ENCODE measurements at places on chromosomes 13 and 19.

DNA sequence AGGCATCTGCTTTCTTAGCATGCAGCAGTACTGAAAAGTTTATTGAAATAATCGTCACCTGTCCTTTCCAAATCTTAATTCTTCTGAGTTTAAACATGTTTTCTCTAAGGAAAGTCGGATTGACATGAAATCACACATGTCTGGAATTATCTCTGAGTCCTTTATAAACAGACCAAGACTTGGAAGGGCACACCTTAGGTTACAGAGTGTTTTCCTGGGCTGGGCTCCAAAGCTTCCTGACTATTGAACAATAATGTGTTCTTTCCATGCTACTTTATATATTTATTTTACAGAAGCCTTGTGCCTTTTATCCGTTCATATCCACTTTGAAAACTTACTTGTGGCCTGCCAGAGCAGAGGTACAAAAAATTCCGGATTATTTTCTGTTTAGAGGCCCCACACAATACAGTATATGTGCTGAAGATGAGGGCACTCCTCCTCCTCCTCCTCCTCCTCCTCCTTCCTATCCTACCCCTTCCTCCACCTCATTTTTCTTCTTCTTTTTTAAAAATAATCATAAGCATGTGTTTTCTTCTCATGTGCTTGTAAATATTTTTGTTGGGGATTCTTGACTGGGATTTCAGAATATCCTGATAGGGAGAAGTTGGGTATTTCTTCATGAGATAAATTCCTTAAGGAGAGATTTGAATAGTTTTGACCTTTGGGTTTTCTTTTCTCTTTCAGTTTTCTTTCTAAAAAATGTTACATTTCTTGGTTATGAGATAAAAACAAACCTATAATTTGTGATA, 52.3 kb downstream of the LRCH1 start:
- no peak for DNase-seq

DNA sequence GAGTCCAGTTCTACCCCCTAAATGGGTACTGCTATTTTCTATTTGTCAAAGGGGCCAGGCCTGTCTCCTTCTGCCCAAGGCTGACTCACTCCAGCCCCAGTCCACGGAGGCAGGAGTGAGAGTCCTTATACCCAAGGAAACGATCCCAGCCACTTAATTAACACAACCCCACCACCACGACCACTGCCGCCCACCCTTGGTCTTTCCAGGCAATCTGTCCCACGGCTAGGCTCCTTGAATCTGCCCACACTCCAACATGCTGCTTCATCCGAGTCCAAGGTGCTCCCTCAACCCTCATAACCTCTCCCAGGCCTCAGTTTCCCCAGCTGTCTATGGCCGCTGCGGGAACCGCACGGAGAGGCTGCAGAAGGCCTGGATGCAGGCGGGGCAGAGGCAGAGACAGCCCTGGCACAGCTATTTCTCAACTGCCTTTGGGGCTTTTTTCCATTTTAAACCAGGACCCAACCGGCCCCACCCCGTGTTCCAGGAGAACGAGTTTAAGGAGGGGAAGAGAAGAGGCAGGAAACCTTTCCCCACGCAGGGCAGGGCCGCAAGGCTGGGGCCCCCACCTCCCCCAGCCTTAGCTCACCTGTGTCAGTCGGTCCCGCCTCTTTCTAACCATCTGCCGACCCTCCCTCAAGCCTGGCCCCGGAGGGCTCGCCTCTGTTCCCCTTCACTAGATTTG, 746 bp downstream of the RAB3D start:
- no peak for DNase-seq

- DNase-seq, result no peak
These were observed 11.5 kb upstream of the CCDC97 start for GRCh38 chr19:41298348-41298964.

DNA sequence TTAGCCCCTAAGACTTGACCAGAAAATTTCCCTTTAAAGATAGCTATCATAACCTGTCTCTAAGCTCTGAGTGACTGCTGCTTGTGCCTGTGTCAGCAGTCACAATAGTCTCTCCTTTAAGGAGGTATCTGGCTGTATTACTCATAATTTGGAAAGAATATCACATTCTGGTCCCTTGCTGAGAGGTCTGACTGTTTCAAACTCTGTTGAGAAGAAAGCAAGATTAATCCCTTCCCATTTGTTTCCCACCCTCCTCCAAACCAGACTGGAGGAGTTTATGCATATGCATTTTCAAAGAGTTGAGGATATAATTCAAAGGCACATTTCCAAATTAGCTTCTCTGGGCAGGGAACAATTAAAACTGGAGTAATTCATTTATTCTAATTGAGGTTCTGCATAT, 2.3 kb downstream of the HTR2A start:
- DNase-seq, result no peak

DNA sequence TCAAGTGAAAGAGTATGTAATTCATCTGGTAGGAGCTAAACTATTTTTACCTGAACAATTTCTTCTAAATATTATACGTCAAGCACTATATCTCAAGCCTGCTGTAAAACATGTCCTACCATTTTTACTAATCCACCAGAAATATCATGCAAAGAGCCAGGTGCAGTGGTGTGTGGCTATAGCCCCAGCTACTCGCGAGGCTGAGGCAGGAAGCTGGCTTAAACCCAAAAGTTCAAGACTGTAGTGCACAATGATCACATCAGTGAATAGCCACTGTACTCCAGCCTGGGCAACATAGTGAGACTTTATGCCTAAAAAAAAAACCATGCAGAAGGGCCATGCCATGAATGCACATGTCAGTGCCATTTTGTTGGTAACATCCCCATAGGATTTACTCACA, 20.7 kb upstream of the CLN5 start:
- no peak for DNase-seq

GRCh38 chr19:29650772-29651387, 14.4 kb upstream of the PLEKHF1 start:
- DNase-seq, result no peak

DNA sequence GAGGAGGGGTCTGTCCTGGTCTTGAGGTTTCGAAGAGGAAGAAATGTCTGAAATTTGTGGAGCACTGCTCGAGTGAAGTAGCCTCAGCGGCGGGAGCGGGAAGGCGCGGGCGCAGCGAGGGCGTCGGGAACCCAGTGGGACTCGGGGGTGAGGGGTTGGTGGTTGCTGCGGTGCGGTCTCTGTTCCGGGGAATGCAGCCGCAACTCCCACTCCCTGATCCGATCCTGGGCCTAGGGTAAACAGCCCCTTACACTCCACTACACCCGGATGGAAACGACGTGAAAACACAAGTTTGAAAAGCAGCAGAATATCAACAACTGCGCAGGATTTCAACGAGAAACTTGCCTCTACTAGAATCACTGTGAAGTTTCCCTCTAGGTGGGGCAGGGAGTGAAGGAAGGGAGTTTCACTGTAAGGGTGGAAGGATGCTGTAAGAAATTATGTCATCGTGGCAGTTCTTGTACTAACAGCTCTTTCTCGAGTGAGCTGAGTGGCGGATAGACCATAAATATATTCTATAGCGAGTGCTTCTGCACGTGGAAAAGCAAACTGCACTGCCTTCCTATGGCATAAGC, 2.0 kb upstream of the KLF12 start:
- DNase-seq, result no peak

DNA sequence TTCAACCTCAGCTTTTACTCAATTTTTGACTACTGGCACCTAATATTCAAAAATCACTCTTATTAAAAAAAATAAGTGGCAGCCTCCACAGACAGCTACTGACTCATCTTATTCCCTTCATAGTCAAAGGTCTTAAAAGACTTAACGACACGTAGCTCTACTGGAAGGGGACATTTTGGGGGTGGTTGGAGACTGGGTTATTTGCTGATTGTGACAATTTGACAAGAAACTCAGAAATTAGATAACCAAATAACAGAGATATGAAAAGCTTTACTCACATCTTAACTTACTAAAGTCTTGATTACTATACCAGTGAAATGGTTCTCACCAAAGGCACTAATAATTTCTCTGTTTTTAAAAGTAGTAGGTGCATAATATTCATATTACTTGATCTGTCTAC, 25.7 kb downstream of the UGGT2 start:
- no peak for DNase-seq

DNA sequence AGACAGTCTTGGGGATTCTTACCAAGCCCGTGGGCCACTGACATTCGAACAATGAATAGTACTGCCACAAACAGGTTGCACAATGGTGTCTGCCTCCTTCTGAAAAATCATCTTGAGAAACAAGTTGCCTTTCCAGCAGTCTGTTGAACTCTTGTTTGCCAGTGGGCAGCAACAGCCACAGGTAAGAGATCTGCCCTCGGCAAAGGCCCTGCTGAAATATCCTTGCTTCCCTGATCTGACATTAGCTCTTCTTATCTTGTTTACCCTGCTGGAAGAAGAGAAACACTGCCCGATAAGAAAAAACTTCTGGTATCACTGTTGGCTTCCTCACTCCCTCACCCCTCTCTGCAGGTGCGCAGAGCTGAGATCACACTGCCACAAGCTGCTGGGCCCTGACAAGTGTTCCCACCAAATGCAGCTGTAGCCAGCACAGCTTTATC, 2.0 kb downstream of the DOCK9 start:
- no peak for DNase-seq

DNA sequence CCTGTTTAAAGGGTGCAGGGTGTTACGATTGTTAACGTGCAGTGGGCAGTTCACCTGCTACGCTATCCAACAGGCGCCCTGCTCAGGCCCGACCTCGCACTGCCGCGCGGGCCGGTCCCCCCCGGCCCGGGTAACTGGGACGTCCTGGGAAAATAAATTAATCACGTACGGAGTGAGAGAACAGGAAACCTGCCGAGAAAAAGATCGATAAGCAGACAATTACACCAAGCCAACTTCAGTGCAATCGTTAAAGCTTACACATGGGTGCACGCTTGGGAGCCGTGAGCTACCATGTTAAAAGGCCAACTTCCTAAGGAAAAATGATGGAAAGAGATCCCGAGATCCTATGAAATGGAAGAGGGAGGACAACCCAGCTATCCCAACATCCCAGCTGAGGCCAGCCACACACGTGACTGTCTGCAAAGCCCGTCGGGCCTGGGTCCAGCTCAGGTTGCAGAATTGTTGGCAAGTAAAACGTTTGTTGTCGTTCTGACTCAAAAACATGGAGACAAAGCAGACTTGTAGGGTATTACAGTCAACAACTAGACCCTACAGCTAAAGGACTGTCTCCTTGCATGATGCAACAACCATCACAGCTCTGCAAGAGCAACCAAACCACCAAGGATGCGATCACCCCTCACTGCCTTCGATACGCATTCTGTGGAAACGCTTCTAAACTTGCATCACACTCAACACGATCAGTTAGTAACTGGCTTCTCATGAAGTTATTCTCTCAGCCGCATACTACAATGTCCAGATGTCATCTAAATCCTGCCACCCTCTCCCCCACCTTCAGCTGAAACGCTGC, 741 bp upstream of the TUBGCP3 start:
- no peak for DNase-seq
